ENCODE measurements at places on chromosomes 4 and X. TPM values are rescaled to one million over a fixed set of nuclear protein-coding genes. Genes with fewer than 3 reads are reported as not detected.

- DNase-seq = no peak
Measured at GRCh38 chr4:74487771-74488170, 42.8 kb downstream of the AREG start.

DNA sequence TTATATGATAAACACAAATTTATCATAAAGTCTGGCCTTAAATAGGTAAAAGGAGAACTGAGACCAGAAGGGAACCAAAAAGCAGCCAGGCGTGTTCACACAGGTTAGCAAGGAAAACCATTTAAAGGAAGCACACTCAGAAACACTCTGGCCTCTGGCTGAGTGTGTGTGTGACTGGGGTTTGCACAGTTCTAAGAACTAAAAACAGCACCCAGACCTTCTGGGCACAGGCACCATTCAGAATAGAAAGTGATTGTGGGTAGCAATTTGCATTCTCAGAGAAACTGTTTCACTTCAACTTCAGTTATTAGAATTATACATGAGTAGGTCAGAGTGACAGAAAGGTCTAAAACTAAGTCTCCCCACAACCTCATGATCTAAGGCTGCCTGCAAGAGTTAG is 10.0 kb downstream of the GPR82 start:
- DNase-seq = no peak

DNA sequence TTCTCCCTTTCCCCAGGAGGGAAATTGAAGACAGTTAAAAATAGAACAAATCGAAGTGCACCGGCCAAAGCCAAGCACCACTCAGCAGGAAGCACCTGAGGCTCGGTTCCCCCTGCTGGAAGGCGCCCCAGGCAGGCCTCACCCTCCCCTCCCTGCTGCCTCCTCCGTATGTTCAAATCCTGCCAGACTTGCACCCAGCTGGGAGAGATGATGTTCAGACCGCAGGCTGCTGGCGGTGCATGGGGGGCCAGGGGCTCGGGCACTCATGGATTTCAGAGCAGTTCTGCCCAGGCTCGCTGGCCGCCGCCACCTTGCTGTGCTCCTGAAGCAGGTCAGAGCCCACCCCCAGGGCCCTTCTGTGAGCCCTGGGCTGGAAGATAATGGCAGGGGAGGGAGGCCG is 91.4 kb downstream of the DCTD start:
- no peak for DNase-seq

The ADH4 gene
- total RNA-seq = 0.57 TPM
